ENCODE measurements at places on chromosomes 13 and 19.
A peak's percentile ranks its signal among the peaks of the same experiment; 100 is the strongest.

DNA sequence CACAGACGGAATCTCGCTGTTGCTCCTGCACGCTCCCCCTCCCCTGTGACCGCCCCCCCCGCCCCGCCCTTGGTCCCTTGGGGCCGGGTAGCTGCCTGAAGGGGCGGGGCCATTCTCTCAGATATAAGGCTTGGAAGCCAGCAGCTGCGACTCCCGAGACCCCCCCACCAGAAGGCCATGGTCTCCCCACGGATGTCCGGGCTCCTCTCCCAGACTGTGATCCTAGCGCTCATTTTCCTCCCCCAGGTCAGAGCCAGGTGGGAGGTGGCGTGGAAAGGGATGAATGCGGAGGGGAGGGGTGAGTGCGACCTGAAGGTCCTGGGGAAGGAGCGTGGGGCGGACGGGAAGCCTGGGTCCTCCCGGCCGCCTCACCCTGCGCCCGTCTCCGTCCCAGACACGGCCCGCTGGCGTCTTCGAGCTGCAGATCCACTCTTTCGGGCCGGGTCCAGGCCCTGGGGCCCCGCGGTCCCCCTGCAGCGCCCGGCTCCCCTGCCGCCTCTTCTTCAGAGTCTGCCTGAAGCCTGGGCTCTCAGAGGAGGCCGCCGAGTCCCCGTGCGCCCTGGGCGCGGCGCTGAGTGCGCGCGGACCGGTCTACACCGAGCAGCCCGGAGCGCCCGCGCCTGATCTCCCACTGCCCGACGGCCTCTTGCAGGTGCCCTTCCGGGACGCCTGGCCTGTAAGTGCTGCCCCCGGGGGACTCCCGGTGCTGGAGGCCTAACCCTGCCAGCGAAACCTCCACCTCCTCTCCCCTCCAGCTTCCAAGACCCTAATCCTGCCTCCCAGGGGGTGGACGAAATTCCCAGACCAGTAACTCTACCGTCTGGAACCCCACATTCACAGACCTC lies at the start of gene DLL3:
Gene DLL3, plus strand, starts transcription at position 150 of the 845 bp plus-strand sequence. Its CDS starts 28 bp downstream, at position 178.
- DNase-seq = no peak

DNA sequence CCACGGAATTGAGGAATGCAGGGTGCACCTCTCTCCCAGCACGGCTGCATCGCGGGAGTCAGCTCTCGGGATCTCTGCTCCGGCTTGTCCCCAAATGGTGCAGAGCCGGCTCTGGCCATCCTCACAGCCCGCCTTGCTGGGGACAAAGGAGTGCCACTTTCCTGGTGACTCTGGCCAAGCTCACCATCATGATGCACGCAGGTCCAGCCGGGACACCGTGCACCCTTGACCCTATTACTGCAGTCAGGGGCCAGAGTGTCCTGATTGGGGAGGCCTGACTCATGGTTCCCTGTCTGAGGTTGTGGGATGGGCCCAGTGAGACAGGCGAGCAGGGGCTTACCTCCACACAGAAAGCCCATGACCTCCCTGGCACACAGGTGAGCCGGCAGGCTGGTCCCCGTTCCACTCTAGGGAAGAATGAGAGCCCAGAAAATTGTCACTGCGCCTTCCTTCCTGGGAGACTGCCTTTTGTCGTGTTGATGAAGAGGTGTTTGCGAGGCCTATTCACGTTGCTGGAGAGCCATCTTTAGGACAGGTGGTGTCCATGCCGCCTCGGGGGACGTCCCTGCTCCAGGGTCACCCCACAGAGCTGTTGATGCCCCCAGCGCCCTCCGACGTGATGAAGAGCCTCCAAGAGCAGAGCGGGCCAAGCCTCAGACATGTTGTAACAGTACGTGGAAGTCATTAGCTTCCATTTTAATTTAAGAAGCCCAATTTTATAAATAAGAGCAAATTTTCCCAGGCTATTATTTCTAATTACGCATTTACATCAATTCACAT lies 18.5 kb upstream of the VSTM2B start:
- DNase-seq = no peak

GRCh38 chr13:97506511-97506910 lies 72.5 kb downstream of the RAP2A start:
- no peak for DNase-seq

DNA sequence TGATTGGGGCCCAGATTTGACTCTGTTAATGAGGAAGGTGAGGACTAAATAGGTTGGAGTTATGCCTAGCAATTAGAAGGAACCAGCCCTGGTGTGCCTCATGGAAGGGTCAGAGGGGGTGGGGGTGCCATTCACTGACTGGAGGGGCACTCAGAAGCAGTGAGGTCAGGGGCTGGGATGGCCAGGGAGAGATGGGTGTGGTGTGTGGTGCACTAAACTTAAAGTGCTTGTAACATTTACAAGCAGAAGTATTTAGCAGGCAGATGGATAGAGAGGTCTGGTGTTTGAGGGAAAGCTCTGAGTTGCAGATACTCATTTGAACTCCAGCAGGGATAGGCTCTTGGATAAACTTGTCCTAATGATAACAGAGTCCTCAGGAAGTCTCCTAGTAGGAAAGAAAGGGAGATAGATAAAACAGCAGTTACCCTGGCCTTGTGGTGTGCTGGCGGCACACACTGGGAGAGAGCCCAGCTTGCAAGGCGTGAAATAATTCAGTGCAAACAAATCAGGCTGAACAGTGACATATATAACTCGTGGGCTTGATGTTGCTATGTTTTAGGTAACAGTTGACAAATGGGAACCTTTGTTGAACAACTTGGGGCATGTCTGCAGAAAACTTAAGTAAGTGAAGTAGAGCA lies 20.0 kb upstream of the UPF3A start:
- DNase-seq = no peak

- no peak for DNase-seq
Observed at GRCh38 chr19:33227242-33227650, 1.6 kb upstream of the SLC7A10 start.

DNA sequence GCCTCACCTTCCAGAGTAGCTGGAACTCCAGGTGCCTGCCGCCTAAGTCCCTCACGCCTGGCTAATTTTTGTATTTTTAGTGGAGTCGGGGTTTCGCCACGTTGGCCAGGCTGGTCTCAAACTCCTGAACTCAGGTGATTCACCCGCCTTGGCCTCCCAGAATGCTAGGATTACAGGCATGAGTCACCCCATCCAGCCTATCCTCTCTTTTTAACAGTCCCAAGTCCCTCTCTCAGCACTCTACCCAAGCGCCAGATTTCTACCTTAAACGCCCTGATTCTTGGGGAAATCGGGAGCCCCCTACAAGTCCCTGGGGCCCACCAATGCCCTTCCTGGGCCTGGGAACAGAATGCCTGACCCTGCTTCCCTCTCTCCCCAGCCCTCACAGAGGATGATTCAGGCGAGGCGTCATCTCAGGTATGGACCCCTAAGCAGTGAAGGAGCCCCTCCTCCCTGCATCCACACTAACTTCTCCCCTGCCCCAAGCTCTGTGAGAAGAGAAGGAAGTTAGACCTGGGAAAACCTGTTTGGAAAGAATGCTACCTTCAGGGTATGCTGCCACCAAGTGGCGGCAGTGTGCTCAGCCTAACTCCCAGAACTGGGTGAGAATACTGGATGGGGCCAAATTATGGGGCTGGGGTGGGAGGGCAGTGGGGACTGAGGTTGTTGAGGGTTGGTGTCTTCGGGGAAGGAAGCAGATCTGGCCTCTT lies 20.8 kb upstream of the EBI3 start:
- no peak for DNase-seq

DNA sequence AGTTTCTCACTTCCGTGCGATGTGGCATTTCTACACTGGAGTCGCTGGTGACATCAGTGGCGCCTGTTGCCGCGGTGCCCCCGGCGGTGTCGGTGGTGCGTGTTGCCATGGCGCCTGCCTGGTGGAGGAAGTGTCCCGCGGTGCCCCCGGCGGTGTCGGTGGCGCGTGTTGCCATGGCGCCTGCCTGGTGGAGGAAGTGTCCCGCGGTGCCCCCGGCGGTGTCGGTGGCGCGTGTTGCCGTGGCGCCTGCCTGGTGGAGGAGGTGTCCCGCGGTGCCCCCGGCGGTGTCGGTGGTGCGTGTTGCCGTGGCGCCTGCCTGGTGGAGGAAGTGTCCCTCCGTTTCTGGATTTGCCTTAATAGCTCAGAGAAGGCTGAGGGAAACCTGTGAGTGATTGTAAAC lies 127.6 kb downstream of the KDM4B start:
- no peak for DNase-seq

GRCh38 chr19:50356691-50357177 lies 8.7 kb downstream of the NAPSA start:
- DNase-seq = no peak

DNA sequence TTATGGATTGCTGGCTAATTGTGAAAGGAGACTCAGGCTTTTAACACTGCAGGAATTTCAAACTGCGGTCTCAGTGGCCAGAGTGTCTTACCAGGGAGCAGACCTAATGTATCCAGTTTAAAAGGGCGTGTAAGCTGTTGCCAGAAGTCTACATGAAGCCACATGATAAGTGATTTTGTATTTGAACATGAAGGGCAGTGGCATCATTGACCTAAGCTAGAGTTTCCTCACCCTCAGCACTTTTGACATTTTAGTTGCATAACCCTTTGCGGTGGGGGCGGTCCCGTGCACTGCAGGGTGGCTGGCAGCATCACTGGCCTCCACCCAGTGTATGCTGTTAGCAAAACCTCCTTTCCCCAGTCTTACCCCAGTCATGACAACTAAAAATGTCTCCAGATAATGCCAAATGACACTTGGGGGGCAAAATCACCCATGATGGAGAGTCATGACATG lies 23.7 kb upstream of the GPR18 start:
- no peak for DNase-seq

DNA sequence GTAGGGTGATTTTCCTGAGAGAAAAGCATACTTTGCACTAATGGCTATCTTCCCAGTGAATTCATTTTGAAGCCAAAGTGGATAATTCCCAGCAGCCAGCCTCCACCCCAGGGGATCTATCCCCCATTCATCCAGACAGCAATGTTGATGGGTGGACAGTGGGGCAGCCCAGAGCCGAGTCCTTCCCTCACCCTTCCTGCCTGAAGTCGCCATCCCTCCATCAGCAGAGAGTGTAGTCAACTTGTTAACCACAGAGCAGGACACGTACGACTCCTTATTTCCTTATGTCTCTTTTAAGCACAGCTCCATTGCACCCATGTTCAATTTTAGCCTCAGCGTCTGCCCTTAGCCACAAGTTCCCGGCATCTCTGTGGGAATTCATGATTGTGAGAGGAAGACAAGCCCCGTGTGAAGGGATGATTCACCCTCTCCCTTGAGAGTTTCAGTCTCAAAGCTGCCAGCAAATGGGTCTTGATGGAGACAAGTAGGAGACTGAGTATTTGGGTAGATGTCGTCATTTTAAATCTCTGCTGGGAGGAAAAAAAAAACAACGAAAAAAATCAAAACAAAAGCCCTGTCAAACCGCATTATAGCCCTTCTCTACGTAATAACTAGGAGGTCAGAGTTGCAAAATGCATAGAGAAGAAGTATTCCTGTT lies 58.3 kb upstream of the MEDAG start:
- DNase-seq = no peak

- no peak for DNase-seq
Observed at GRCh38 chr19:5028229-5028886, 59.4 kb downstream of the KDM4B start.

GRCh38 chr19:7868326-7868670 lies 5.9 kb downstream of the PRR36 start:
- no peak for DNase-seq

- peak; percentile 69 for DNase-seq
Observed at GRCh38 chr19:33430674-33431277, 57.3 kb downstream of the CEBPG start.

DNA sequence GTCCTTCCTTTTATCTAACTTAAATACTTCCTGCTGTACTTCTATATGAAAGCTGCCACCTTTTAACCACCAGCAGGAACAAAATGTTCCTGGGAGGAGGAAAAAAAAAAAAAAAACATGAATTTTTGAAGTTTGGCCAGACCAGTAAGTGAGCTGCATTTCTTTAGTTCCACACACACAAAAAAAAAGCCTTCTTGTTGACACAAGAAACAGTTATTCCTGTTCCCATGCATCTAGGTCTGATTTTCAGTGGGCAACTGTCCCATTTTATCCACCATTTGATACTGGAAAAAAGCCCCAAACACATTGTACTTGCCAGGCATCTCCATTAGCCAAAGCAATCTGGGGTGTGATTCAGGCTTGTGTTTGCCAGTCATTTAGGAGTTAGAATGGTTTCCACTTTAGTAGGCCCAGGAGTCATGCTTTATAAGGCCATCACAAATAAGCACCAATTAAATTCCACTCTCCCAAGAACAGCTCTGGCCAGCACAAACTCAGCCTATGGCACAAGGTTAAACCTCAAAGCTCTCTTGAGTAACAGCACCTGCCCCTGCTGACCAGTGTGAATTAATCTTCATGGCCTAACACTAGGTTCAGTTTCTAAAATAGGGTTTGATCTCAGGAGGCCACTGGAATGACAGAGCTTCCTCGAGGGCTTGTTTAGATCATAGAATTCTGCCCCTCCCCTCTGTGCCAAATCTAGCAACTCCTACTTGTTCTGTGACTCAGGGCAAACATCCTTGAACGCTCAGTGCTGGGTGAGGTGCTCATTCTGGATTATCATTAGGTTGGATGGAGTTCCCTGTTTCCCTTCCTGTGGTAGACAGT lies 67.1 kb downstream of the NUFIP1 start:
- DNase-seq = no peak

GRCh38 chr19:57249329-57249728 lies 8.9 kb downstream of the ZNF805 start:
- DNase-seq = no peak

GRCh38 chr13:101739382-101740178 lies 287.1 kb downstream of the ITGBL1 start:
- no peak for DNase-seq

GRCh38 chr19:12681074-12681987 lies at the start of gene DHPS:
Gene DHPS, minus strand, starts transcription at chr19:12681880. Its CDS starts 114 bp downstream, at chr19:12681766.
- DNase-seq = peak; percentile 70

DNA sequence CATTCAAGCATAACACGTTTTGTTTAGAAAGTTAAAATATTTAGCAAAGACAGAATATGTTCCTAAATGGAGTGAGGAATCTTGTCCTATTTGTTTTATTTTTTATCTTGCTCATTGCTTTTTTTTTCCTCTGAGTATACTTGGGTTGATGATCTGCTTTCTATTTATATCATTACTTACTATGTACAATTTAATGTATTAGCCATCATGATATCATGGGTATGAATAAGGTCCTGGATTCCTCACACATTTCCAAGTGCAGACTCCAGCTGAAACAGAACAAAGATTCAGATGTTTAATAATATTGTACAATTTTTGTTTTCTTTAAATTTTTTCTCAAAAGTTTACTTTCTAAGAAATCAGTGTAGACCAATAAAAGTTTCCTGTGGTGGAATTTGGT lies 388.2 kb downstream of the GPC6 start:
- no peak for DNase-seq

- no peak for DNase-seq
Observed at GRCh38 chr19:17997969-17998826, 9.8 kb upstream of the ARRDC2 start.

GRCh38 chr19:37845932-37846331 lies 60.5 kb downstream of the WDR87 start:
- DNase-seq = no peak

GRCh38 chr13:112761701-112762689 lies 72.2 kb downstream of the ATP11A start:
- DNase-seq = no peak

- DNase-seq = no peak
Observed at GRCh38 chr13:26727633-26728032, 33.0 kb downstream of the GPR12 start.
